Left colon (tissue), 2 donors: ENCODE measurements at places on chromosomes 12 and 14. TPM values are rescaled to one million over a fixed set of nuclear protein-coding genes. Genes with fewer than 3 reads are reported as not detected.

Gene BBOF1
- total RNA-seq, result 3.1 TPM

- no peak for DNase-seq
Observed at GRCh38 chr14:52836063-52836462, 44.7 kb upstream of the GNPNAT1 start.

- no peak for DNase-seq
Observed at GRCh38 chr12:49933796-49934195, 16.7 kb upstream of the AQP2 start.

Gene OR6C3
- not detected for total RNA-seq

DNA sequence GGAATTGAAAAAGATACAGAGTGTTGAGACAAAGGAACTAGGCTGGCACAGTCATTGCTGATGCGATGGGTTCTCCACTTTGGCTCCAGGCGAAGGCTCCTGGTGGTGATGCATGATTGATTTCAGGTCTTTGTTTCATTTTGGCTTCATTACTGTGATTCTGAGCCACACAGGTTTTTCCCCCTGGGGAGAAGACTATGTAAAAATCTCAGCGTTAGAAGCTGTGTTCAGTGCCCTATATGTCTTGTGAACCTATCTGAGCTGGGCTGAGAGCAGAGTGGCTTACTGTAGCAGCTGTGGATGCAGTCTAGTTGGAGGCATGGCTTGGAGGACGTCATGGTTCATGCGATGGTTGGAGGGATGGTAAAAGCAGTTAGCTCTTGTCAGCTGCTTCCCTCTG is 54.0 kb downstream of the GPATCH2L start:
- DNase-seq, result no peak

DNA sequence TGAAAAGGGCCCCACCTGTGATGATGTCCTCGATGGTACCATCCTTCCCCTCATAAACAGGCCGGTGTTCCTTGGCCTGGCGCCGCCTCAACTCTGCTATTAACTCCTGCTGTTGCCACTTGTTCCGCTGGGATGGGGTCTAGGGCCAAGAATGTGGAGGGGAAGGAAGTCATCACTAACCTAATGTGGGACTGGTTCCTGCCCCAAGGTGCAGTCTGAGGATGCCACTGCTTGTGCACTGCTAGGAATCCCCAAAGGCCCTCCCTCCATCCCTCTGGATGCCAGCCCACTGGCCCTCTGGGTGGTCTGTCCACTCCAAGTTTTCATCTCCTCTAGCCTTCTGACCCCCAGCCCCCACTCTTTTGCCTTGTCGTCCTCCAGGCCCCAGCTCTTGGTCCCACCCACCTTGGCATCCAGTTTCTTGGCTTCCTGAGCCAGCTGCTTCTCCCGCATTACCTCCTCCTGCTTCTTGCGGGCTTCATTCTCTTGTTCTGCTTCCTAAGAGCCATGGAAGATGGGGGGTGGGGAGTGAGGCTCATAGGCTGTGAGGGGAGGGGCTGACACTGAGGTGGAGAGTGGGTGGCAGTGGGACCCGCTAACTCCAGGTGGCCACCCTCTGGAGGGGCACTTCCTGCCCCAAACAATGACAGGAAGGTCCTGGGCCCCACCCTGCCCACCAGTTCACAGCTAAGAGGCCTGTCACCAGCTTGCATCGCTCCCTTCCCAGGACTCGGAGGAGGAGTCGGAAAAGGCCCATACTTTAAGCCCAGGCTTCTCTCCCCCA is 23.7 kb downstream of the PRPF40B start:
- DNase-seq, result no peak

DNA sequence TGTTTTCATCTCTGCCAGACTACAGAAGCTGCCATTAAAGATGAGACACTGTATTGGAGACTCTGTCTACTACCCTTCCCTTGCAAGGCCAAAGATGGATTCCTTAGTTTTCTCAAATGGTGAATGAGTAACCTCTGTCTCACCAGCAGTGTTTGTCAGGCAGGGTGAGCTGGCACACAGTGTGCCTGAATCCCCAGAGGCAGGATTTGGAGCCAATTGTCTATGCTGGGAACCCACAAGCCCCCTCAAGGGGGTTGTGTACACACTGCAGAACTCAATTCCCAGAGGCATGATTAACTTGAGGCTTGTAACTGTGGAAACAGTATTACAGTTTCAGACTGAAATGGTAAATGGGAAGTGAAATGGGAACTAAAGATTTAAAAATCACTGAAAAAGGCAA is 136.8 kb upstream of the PTPRB start:
- DNase-seq, result no peak

DNA sequence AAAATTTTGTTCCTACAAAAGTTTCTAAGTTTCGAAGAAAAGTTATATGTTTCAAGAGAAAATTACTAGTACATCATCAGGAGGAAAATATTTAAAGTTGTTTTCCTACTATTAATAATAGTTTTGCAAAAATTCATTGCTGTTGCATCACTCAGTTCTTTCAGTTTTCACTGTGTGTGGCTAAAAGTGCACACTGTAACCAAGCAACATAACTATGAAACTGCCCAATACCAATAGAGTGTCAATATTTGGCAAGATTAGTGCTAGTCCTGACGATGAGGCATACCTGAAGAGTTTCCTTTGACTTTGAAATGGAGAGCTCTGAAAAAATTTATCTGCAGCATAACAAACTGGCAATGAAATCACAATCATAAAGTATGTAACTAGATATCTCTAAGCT is 194.3 kb downstream of the CPNE8 start:
- no peak for DNase-seq

Gene IL26
- not detected for total RNA-seq

- DNase-seq, result no peak
Observed at GRCh38 chr12:38163442-38163801, 153.2 kb upstream of the ALG10B start.

Gene AMN
- total RNA-seq, result 331 TPM

Gene BICDL1
- total RNA-seq, result 9.1 TPM

DNA sequence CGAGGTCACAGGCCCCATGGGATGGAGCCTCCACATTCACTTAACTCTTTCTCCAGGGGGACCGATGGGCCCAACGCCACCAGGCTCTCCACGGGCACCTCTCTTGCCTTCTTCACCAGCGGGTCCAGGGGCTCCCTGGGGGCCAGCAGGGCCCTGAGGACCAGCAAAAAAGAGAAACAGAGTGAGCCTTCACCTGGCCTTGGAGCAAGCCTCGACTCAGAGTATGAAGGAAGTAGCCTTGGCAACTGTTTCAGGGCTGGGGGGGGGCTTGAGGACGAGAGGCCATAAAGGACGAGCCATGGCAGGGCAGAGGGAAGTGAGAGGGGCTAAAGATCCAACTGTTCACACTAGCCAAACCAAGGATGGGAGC is 18.0 kb downstream of the COL2A1 start:
- DNase-seq, result no peak

DNA sequence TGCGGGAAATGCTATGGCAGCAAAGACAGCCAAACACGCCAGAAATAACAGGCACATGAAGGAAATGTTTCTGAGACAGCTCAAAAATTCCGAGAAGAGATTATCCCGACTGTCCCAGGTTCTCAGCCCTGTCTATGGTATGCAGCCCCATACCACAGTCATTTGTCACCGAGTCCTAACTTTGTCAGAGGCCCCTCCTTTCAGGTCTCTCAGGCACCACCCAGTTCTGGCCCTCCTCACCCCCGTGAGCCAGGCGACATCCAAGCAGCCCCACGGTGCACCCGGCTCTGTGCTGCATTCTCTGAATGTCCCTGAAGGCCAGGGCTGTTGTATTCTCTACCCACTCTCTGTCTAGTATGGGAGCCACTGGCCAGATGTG is 24.0 kb downstream of the SSH1 start:
- no peak for DNase-seq

DNA sequence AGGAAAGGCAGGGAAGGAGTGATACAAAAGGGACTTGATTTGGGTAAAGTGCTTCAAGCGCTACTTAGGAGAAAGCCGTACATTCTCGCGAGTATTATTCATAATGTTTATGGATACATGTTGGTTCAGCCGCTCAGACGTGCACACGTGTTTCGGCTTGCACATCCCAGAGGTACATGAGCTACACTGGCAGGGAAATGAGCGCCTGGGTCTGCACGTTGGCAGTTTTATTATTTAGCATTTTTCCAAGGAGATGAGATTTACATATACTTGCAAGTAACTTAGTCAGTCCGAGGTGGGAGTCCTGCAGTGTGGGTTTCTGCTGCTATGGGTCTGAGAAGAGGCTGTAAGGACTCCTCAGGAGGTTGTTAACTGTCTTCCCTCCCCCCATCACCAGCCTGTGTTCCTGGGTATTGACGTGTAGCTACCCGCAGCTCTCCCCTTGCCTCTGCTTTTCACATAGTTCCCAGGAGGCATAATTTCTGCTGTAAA is 1.5 kb downstream of the PRKCH start:
- no peak for DNase-seq

DNA sequence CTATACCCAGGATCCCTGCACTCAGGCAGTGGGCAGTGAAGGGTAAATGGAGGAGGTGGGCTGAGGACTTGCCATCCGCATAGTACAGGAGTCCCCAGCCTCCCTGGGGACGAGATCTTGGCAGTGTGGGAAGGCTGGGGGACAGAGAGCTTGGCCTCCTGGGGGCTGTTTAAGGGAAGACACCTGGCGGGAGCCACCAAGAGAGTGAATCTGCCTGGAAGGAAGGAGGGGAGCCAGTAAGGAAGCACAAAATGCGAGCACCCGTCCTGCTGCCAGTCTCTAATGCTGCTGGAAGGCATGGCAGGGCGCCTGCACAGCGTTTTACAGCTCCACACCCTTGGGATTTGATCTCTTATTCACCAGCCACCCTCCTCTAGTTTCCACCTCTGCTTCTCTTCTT is 7.4 kb upstream of the KRT2 start:
- no peak for DNase-seq

Gene MON2
- 55.9 TPM for total RNA-seq

GRCh38 chr12:107228076-107228475 is 134.7 kb upstream of the CRY1 start:
- DNase-seq, result no peak

DNA sequence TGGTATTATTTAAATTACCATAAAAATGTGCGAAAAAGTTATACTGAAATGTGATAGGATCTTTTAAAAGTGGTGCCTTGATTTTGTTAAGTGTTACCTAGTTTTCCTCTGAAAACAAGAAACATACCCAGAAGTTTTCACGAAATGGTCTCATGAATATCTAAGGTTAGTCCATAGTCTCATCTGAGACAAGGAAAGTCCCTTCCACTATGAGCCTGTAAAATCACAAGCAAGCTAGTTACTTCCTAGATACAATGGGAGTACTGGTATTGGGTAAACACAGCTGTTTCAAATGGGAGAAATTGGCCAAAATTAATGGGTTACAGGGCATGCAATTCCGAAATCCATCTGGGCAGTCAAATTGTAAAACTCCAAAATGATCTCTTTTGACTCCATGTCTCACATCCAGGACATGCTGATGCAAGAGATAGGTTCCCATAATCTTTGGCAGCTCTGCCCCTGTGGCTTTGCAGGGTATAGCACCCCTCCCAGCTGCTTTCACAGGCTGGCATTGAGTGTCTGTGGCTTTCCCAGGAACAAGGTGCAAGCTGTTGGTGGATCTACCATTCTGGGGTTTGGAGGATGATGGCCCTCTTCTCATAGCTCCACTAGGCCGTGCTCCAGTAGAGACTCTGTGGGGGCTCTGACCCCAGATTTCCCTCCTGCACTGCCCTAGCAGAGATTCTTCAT is 271.4 kb downstream of the NAV3 start:
- no peak for DNase-seq

GRCh38 chr12:89370850-89371249 is 18.5 kb upstream of the DUSP6 start:
- no peak for DNase-seq

Gene SLC6A13
- total RNA-seq, result not detected

- DNase-seq, result no peak
Observed at GRCh38 chr14:76984787-76985375, 43.6 kb downstream of the IRF2BPL start.

DNA sequence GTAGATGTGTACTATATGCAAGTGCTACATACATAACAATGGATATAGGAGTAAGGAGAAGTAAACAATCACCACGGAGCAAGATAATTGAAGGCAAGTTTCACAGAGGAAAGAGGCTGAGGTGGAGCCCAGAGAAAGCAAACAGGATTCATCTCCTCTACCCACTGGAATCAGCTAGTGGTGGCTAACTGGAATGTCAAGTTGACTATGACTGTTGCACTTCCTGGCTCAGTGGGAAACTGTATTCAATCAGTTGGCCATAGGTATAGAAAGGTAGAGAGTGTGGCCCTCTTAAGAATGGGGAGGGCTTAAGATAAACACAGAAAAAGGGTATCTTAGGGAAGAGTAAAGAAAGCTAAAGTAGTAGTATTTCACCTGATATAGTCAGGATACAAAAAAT is 62.4 kb downstream of the MAP4K5 start:
- no peak for DNase-seq

DNA sequence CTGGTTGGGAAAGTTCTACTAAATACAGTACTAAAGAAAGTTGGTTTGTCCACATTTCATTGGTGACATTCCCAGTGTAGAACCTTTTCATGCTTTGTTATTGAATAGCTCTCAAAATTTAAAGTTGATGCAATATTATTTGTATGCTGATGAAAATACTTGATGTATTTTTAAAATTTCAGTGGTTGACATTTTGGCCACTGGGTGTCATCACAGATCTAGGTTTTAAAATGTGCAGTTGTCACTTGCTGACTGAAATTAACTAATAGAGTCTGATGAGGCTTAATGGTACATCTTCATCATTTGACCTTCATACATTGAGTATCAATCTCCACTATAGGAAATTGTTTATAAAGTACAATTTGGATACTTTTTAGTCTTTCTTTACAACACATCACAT is 37.1 kb downstream of the CMAS start:
- no peak for DNase-seq

- no peak for DNase-seq
Observed at GRCh38 chr12:84222841-84223240, 689.8 kb downstream of the SLC6A15 start.

Gene RFX4
- total RNA-seq, result not detected

Gene ASCL1
- total RNA-seq, result 0.12 TPM

GRCh38 chr12:100489251-100489820 is 15.7 kb downstream of the NR1H4 start:
- DNase-seq, result no peak

- no peak for DNase-seq
Observed at GRCh38 chr12:8951744-8952143, 2.3 kb upstream of the M6PR start.

Gene FRMD6
- total RNA-seq, result 12.1 TPM

Gene CEBPE
- total RNA-seq, result not detected

- no peak for DNase-seq
Observed at GRCh38 chr12:58809064-58809607, 111.2 kb downstream of the LRIG3 start.

GRCh38 chr12:116533343-116534251 is 25.6 kb upstream of the MAP1LC3B2 start:
- DNase-seq, result peak; percentile 77
